ENCODE measurements at places on chromosomes 4 and X.

GRCh38 chr4:167774646-167775045 lies 317.7 kb upstream of the ANXA10 start:
- no peak for DNase-seq

- no peak for DNase-seq
Measured at GRCh38 chrX:127037159-127037558, 217.6 kb downstream of the PRR32 start.

- no peak for DNase-seq
Measured at GRCh38 chr4:71663780-71664179, 120.1 kb downstream of the GC start.

DNA sequence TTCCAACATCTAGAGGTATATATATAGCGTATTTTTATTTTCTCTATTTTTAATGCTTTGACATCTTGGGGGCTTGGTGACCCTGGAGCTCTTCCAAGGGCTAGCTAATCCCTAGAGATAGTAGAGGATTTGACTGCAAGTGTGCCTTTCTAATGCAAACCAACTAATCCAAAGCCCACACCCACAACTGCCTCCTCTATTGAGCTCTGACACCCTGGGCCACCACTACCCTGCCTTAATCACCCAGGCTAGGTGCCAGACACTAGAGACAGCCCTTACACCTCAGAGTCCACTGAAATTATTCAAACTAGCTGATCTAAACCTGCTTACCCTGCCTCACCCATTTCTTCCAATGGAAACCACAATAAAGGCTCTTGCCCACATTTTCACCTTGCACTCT lies 69.6 kb upstream of the ATXN3L start:
- no peak for DNase-seq

DNA sequence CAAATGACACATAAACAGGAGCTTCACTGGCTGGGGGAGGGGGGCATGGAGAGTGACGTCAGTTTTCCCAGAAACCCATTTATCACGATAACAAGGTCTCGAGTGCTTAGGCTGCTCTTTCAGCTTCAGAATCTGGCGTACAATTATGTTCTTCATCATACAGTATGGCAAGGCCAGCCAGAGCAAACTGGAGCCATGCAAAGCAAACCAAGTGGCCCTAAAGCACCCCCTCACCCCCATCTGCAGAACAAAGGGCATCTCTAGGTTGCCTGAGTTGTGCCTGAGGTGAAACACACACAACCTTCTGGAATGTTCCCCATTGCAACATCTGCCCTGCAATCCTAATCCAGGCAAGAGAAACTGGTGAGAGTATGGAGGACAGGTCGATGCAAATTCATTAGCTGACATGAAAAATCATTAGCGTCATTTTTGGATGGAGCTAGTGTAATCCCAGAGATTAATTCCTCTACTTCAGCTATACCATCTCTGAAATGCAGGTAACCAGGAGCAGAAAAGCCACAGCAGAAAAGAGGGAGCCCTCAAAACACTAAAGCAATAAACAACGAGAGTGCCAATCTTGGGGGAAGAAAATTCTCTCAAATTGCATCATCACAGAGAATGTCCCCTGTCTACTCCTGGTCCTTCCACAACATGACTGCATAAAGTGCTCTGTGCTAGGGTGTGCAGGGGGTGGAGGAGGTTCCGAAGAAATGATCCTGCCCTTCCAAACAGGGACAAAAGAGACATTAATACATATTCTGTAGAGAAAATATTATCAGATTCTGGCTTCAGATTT lies 1.8 kb downstream of the SEPTIN6 start:
- peak; percentile 73 for DNase-seq

GRCh38 chr4:184215709-184216328 lies 1.9 kb downstream of the ENPP6 start:
- DNase-seq: no peak

GRCh38 chrX:129478516-129478915 lies 44.8 kb downstream of the SMARCA1 start:
- DNase-seq: no peak

DNA sequence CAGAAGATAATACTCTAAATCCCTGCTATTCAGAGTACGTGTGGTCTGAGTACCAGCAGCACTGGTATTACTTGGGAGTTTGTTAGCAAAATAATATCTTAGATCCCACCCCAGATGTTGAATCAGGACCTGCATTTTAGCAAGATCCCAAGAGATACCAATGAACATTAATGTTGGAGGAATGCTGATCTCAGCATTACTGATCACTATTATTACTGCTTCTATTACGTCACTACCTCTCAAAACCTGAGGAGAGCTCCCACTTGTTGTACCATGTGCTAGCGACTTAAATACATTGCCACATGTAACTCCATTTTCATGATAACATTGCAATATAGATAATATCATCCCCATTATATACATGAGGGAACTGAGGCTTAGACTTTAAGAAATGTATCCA lies 185.2 kb downstream of the SPRY1 start:
- no peak for DNase-seq

DNA sequence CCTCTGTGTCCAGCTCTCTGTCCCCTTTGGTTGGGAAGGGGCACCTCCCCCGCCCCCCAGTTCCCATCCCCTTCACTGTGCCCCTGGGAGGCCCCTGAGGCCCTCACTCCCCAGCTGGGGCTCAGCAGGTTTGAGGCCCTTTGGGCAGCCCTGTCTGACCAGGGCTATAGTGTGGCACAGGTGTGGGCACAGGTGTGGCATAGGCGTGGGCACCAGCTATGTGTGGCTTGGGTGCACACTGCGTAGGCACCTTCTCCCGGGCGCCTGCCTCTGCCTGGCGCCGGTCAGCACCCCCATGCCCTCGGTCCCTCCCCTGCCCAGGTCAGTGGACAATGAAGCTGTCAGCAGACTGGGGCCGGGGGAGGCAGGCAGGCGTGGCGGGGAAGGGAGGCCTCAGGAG lies 7.5 kb upstream of the FGFR3 start:
- DNase-seq: no peak

GRCh38 chrX:10821293-10821692 lies 200.9 kb upstream of the MID1 start:
- DNase-seq: no peak

- no peak for DNase-seq
Measured at GRCh38 chr4:158444621-158445020, 77.1 kb upstream of the RXFP1 start.

DNA sequence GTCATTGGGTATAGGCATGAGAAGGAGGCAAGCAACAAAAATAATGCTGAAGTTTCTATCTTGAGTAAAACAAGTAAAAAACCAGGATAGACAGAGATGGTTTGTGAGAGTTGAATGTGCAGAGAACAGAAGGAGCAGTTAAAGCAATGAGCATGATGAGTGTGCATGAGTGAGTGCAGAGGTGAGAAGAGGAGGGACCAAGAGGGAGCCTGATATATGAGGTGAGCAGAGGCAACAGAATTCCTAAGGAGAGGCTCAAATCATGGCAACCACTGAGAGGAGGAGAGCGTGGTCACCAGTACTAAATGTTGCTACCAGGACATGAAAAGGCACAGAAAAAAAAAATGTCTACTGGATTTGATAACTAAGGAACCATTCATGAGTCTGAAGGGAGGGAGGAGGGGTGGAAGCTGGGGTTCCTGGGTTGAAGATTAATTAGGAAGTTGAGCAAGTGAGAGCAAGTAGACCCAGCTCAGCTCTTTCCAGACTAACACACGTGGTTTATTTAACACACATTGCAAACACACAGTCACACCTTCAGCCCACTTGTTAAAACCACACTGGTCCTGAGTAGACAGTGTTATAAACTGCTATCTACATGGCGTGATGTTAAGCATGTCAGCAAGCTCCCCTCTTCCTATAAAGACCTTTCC lies 69.0 kb upstream of the IQCM start:
- DNase-seq: no peak

GRCh38 chr4:132670557-132670956 lies 478.5 kb upstream of the PCDH10 start:
- no peak for DNase-seq

GRCh38 chr4:158201876-158202275 lies 8.4 kb upstream of the TMEM144 start:
- no peak for DNase-seq

DNA sequence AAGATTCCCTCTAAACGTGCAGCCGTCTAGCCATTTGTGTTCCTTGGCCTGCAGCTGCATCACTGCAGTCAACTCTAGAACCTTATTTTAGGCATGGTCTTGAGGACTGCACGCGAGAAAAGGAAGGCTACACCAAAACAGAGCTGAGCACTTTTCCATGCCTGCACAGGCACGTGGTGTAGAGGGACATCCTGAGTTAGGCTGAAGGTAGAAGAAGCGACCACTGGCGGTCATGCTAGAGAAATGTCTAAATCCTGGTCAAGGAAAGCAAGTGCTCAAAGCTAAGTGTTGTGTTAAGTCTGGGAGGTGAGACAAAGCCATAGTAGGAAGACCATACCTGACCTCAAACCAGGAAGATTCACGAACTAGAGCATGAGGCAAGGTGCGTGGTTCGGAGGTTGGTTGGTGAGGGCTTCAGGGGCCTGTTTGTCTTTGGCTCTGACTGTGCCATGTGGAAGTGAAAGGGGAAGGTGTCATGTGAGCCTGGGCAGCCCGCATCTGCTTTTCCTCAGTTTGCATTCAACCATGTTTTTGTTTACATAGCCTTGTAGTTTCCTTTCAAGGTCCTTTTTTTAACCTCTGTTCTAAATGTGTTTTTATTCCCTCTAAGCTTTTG lies 203.8 kb downstream of the AASDH start:
- DNase-seq: no peak

DNA sequence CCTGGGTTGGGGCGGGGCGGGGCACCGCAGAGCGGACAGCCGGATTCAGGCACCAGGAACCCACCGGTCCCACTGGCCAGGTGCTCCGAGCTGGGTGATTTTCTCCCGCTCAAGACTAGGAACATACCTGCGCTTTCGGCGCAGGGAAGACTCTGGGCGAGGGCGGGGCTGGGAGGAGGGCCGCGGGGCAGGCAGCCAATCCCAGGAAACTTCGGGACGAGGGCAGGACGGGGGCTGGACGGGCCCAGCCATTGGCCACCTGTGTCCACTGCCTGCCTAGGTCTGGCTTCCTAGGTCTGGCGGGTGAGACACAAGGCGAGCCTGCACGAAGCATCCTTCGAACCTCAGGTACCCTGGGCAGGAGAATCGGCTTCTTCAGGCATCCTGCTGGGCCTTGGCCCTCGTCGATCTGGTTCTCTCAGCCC lies 274 bp upstream of the ERVMER34-1 start:
- DNase-seq: no peak

DNA sequence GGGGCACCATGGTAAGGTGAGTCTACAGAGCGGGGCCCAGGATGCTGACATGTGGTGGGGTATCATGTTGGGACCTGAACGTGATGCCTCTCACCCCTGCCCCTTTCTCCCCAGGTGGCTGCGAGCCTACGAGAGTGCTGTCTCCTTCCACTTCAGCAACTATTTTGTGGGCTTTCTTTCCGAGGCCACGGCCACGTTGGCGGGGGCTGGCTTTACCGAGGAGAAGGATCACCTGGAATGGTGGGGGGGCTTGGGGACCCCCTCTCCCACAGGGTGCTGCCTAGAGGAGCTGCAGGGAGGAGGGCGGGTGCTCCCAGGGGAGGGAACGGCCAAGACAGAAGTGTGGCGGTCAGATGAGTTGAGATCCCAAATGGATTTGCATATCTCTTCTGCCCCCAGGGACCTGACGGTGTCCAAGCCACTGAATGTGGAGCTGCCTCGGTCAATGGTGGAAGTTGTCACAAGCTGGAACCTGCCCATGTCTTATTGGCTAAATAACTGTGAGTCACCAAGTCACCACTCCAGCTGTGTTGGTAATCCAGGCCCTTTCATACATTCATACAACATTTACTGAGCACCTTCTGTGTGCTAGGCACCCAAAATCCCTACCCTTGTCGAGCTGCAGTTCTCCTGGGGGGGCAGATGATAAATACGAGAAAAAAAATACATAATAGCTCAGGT lies 5.5 kb downstream of the PORCN start:
- no peak for DNase-seq

DNA sequence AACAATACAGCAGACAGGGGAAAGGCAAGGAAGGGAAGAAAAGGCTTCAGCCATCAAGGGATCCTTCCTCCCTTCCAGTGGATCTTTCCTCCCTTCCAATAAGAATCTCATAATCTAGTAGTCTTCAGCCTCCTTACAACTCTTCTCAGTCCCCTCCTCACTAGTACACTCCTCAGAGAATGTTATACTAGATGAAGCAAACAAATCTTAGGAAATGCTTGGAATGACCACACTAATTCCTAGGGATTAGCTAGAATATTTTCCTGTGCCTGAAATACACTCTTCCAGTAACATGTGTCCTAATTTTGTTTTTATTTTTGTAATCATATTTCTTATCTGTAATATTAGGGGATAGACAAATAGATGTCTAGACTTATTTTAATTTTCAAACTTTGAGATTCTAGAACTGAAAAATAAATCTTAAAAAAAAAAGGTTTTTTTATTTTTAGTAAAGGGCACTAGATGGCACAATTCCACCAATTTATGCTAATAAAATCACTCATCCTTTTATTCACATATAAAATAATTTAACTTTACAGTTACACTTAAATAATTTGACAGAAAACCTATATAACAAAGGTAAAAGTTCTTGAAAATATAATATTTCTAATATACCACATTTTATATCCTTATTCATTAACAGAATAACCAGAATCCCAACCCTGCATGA lies 7.0 kb upstream of the STPG2 start:
- no peak for DNase-seq

DNA sequence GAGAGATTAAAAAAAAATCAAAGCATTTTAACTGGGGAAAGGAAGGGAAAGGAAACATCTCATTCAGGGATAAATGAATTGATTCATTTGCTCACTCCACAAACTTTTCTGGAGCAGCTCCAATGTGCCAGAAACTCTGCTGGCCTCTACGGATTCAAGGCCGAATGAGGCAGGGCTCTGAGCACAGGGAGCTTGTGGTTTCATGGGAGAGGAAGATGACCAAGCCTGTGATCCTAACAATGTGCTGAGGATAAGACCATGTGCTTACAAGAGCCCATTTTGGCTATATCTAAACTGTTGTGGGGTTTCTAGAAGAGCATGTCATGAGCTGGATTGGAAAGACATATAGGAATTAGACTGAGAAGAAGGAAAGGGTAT lies 137.5 kb downstream of the ZNF674 start:
- no peak for DNase-seq

GRCh38 chr4:153494562-153494961 lies 28.4 kb downstream of the TMEM131L start:
- no peak for DNase-seq

- DNase-seq: no peak
Measured at GRCh38 chr4:101102114-101102742, 245.1 kb downstream of the PPP3CA start.

GRCh38 chr4:13182133-13182532 lies 302.0 kb downstream of the RAB28 start:
- no peak for DNase-seq

DNA sequence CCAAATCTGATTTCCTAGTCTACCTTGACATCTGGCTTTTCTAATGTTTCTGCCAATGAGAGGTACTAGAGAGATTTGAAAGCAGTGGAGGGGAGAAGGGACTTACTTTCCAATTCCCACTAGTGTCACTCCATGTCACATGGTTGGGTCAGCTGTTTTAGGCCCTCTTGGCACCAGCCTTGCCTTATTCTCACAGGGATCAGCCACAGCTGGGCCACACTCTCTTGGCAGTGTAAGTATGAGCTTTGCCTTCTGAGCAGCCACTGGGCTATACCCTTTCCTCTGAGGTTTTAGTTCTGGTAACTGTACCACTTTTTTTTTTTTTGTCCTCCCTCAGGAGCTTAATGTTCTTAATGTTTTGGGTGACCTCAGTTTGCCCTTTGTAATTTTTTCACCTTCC lies 10.2 kb upstream of the ADH1C start:
- no peak for DNase-seq

GRCh38 chrX:41491267-41492004 lies 44.3 kb downstream of the NYX start:
- DNase-seq: no peak
